Hypothalamus (tissue), 51 donors: ENCODE measurements at places on chromosomes 6 and 20.

DNA sequence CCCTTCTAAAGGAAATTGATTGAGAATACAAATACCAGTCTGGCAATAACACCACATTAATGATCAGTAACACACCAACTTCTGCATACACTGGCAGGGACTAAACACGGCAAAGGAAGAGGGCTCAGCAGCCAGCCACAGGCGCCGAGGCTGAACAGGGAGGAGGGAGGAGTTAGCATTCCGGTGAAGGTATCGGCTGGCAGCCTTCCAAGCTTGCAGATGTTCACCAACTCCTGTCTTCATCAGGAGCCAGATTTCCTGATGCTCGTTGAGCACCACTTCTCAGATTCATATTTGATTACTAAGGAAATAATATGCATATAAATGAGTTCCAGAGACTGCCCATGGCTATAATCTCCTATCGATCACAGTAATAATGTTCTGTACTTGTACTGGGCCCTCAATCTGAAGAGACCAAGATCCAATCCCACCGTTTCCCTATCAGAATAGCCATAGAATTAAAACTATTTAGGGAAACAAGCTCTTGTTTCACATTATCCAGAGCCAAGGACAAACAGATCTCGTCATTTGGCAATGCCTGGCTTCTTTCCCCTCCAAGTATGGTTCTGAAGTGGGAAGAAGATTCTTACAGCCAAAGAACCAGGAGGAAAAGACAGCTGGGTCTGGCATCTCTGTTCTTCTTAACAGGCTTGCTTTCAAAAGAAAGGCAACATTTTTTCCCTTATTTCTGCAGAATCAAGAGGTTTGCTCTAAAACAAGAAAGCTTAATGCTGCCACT is 42.2 kb downstream of the GFOD1 start:
- DNase-seq = no peak

DNA sequence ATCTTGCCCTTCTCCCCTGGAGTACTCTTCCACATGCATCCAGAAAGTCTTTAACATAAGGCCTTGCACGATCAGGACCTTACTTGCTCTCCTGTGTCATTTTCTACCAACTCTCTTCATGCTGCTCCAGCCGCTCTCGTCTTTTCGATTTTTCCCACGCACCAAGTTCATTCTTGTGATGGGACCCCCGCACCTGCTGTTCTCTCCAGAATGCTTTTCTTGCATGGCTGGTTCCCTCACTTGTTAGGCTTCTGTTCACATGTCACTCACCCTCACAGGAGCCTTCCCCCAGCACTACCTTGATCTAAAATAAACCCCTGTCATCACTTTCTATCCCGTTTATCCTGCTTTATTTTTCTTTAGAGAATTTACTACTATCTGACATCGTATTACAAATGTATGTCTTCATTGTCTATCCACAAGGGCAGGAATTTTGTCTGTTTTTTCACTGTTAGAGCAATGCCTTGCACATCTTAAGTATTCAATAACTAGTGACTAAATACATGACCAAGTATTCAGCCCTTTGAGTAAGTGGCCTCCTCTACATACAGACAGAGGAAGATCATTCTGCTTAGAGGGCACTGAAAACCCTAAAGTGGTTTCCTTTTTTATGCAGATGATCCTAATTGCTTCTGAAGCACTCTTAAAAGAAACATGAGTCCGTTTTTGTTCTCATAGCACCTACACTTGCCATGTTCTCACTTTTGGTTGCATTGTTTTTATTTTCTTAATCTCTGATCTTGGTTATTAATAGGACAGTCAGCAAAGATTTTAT is 166.9 kb downstream of the SLC16A10 start:
- no peak for DNase-seq

- DNase-seq = peak; percentile 83
Measured at GRCh38 chr6:157941101-157941863, 40.4 kb upstream of the SYNJ2 start.

GRCh38 chr6:85136310-85136709 is 313.6 kb upstream of the NT5E start:
- DNase-seq = no peak

DNA sequence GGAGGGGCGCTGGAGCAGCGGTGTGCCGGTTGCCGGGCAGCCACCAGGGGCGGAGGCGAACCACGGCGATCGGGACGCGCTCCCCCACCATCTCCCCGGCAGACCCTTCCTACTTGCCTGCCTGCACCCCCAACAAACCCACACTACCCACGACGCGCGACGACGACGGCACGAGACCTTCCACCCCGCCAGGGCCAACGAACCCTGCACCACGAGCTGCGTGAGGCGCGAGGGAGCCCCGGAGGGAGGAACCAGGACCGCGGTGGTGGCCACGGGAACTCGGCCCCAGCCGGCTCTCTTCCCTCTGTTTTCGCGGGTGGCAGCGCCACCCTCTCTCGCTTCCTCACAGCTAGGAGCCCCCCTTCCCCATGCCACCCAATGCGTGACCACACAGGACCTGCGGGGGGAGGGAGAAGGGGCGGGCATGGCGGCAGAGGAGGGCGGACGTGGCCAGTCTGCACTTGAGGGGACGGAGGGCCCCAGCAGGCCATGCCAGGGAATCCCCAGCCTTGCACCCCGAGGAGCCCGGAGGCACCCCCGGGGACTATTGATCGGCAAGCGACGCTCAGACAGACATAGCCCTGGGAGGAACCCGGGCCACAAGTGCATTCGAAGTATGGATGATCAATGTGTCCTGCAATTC is 1516.4 kb upstream of the DEFB115 start:
- no peak for DNase-seq

DNA sequence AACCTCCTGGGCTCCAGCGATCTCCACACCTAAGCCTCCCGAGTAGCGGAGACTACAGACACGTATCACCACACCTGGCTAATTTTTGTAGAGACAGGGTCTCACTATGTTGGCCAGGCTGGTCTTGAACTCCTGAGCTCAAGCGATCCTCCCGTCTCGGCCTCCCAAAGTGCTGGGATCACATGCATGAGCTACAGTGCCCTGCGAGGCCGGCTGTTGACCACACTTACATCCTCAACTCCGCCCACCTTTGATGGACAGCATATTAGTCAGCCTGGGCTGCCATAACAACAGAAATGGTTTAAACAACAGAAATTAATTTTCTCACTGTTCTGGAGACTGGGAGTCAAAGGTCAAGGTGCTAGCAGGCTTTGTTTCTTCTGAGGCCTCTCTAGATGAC is 107.7 kb downstream of the JPH2 start:
- DNase-seq = no peak

GRCh38 chr20:62387219-62387913 is 463 bp downstream of the RPS21 start:
- no peak for DNase-seq

- DNase-seq = no peak
Measured at GRCh38 chr20:48383252-48383651, 444.5 kb downstream of the PREX1 start.

DNA sequence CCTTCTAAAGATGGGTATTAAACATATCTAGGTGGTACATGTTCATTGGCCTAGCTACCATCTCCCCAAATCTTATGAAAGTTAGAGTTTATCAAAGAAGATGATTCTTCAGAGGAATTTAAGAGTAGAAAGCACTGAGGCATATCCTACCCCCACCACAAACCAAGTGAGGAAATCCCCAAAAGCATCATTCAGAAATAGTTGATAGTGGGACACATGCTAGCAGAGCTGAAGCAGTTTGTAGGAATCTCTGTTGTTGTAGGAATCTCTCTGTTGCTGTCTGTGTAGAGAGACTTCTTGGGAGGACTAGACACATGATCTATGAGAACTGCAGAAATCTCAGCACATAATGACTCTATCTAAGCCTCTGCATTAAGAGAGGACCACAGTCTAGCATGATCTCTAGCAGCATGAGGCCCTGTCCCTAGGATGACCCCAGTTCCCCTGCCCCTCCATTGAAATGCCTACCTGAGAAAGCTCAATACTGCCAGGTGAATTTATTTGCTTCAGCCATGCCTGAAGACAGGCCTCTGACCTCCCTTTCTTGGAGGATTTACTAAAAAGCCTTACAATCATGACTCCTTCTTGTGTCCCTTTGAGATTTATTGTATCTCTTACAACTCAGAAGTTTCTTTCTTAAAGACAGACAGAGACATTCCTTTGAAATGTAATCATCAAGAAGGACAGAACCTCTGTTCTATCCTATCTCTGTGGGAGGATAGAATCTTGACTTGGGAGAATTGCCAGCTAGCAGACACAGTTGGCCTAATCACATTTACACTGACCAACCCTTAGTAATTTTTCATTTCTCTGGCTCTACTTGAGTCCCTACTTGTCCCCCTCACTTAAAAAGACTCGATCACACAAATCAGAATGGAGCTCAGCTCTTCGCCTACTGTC is 582.4 kb downstream of the PHF3 start:
- no peak for DNase-seq

- DNase-seq = no peak
Measured at GRCh38 chr6:100664274-100665040, 199.7 kb upstream of the SIM1 start.

- no peak for DNase-seq
Measured at GRCh38 chr6:21605166-21605565, 11.6 kb downstream of the SOX4 start.

DNA sequence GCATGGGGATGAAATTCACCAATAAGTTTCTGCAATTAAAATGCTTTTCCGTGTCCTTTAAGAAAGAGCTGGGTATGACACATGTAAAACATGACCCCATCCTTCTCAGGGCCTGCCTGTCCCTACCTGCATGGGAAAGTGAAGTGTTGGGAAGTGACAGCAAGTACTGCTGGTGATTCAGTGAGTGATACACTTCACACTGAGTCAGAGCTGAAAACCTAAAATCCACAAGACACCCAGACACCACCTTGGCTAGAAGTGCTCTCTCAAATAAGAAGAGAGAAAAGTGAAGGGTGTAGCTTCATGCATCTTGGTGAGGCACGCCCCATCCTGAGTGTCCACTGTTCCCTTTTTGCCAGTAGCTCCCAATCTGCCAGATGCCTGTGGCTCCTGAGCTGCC is 3.3 kb downstream of the RAB22A start:
- DNase-seq = no peak

DNA sequence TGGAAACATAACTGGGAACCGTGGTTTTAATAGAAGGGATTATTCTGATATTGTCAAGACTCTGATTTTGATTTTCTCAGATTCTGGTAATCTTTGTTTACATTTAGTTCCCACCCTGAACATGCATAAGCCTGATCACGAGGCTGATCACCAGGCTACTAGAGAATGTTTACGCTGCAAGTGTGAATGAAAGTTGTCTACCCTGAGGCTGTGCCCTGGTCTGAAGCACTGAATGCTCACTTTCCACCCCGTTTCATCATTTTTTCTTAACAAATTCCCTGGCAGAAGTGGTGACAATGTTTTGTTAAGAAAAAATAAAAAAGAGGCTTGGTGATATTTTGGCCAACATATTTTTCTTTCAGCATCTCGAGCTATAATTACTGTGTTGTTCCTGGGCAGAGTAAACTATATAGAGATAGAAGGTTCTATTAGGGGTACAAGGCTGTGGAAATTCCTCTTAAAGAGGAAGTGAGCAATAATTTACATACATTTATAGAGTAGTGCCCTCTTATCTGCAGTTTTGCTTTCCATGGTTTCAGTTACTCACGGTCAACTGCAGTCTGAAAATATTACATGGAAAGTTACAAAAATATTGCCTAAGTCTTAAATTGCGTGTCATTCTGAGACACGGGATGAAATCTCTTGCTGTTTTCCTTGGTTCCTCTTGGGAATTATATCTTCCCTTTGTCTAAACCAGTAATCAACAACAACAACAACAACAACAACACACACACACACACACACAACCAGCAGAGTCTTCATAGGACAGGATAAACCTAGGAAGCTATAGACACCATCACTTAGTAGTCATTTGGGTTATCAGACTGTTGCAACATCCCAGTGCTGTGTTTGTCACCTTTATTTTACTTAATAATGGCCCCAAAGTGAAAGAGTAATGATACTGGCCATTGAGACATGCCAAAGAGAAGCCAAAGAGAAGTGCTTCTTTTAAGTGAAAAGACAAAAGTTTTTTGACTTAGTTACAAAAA is 566.6 kb upstream of the CITED2 start:
- no peak for DNase-seq

DNA sequence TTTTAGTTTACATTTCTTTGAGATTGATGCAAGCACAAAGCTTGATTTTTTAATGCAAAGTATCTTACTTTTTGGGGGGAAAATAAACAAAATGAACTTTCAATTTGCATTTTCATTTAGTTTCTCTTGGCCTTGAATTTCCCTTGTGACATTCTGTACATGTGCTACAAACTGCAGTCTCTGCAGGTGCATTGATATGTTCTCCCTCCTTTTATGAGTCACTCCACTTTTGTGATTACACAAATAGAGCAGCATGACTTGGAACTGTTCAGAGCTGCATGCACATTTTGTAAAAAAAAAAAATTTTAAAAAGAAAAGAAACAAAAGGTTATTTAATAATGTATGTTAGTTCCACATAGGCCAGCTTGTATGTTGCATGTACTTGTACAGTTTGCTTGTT is 220.0 kb upstream of the KCNQ5 start:
- DNase-seq = no peak

DNA sequence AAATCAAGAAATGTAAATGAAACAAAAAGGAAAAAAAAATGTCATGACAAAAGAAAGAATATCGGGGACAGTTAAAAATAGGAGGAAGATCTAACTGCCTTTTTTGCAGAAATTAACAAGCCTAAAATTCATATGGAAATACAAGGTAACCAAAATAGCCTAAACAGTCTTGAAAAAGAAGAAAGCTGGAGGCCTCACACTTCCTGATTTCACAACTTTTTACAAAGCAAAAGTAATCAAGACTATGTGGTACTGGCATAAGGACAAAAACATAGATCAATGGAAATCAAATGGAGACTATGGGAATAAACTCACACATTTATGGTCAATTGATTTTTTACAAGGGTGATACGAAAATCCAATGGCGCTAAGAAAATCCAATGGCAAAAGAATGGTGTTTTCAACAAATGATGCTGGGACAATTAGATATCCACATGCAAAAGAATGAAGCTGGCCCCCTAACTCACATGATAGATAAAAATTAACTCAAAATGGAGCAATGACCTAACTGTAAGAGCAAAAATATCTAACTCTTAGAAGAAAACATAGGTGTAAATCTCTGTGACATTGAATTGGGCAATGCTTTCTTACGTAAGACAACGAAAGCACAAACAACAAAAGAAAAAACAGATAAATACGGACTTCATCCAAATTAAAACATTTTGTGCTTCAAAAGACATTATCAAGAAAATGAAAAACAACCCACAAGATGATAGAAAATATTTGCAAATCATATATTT is 24.5 kb downstream of the MAP3K5 start:
- no peak for DNase-seq

GRCh38 chr20:54600634-54601033 is 125.2 kb downstream of the DOK5 start:
- no peak for DNase-seq

- no peak for DNase-seq
Measured at GRCh38 chr20:38489181-38489580, 16.5 kb downstream of the RALGAPB start.
